Stimulated activated CD4-positive, alpha-beta T cell treated with anti-CD3 and anti-CD28 coated beads, Interleukin-12 subunit alpha, Interleukin-12 subunit beta, amount 100 ng/mL, for 48 hours (primary cell): ENCODE measurements at places on chromosomes 4 and X.

- DNase-seq, result no peak
These were observed 171.7 kb upstream of the SLC4A4 start for GRCh38 chr4:71167083-71167482.

DNA sequence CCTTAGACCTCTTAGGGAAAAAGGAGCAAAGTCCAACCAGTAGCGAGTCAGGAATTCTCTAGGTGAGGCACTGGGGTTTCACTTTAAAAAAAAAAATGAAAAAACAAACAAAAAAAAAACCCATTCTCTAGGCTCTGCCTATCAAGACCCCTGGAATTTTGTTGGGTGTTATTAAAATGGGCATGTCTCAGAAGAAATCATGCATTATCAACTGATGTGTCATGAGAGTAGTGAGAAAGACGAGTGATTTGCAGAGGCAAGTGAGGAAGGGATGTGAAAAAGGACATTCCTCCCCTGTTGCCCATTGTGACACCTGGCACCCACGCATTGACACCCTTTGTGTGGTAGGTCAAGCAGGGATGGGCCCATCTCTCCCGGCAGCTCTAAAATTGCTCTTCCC lies 78.9 kb downstream of the AASDH start:
- DNase-seq, result no peak

GRCh38 chr4:185479507-185479971 lies 8.0 kb upstream of the CCDC110 start:
- DNase-seq, result no peak

DNA sequence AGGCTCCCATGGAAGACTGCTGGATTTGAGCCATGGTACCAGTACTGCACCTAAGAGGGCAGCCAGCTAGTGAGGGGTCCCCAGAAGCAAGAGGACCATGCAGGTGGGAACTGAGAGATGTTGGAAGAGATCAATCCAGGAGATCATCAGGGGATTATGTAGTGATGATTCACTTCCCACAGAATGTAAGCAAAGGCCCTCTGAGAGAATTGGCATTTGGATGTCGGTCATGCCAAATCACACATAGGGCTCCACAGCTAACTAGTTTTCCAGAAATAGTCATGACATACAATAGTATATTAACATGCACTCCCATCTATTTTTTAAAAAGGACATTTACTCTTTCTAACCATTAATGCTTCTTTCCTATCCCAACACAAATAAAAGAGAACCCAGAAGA lies 112.5 kb downstream of the RASGEF1B start:
- DNase-seq, result no peak

- no peak for DNase-seq
These were observed 42.9 kb downstream of the SCD5 start for GRCh38 chr4:82755650-82756049.

DNA sequence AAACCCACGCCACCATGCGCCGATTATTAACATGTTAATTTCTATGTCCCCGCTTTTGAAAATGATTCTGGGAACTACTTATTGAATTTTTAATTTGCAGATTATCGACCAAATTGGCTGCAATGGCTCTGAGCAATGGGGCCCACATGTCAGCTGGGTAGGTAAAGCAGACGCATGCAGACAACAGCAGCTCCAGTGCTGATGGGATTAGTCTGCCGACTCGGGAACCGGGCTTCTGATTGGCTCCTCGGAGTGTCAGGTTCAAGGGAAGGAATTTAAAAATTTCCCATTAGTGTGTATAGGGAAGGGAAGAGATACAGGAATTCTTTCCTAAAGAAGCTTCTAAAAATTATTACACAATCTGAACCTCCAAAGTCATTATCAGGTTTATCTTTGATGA lies 77.4 kb upstream of the PPARGC1A start:
- DNase-seq, result no peak

GRCh38 chr4:80006935-80007744 lies 65.9 kb downstream of the ANTXR2 start:
- DNase-seq, result no peak

- no peak for DNase-seq
These were observed 239.7 kb downstream of the QDPR start for GRCh38 chr4:17272154-17272553.

GRCh38 chr4:138399081-138399480 lies 156.9 kb upstream of the SLC7A11 start:
- no peak for DNase-seq

DNA sequence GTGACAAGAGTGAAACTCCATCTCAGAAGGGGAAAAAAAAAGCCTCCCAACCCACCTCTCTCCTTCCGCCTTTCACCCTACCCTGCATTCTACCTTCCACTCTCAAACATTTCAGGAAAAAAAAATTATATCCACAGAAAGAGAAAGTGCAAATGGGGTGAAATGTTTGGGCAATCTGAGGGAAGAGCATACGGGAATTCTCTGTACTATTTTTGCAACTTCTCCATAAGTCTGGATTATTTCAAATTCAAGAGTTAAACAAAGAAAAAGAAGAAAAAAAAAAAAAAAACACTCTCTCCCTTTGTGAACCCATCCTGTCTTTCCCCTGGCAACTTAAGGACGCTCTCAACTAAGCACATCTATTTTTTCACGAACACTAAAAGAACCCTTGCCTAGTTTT lies 41.3 kb downstream of the AFAP1 start:
- DNase-seq, result no peak

- DNase-seq, result peak; percentile 14
These were observed 184.4 kb upstream of the CASK start for GRCh38 chrX:42107495-42108488.

GRCh38 chrX:78124307-78124706 lies 15.1 kb downstream of the TAF9B start:
- no peak for DNase-seq

GRCh38 chrX:38513112-38513742 lies 48.1 kb upstream of the TSPAN7 start:
- no peak for DNase-seq

- DNase-seq, result no peak
These were observed 99.8 kb downstream of the AFAP1 start for GRCh38 chr4:7839856-7840255.

GRCh38 chr4:165635381-165635780 lies 237.7 kb upstream of the TLL1 start:
- no peak for DNase-seq

DNA sequence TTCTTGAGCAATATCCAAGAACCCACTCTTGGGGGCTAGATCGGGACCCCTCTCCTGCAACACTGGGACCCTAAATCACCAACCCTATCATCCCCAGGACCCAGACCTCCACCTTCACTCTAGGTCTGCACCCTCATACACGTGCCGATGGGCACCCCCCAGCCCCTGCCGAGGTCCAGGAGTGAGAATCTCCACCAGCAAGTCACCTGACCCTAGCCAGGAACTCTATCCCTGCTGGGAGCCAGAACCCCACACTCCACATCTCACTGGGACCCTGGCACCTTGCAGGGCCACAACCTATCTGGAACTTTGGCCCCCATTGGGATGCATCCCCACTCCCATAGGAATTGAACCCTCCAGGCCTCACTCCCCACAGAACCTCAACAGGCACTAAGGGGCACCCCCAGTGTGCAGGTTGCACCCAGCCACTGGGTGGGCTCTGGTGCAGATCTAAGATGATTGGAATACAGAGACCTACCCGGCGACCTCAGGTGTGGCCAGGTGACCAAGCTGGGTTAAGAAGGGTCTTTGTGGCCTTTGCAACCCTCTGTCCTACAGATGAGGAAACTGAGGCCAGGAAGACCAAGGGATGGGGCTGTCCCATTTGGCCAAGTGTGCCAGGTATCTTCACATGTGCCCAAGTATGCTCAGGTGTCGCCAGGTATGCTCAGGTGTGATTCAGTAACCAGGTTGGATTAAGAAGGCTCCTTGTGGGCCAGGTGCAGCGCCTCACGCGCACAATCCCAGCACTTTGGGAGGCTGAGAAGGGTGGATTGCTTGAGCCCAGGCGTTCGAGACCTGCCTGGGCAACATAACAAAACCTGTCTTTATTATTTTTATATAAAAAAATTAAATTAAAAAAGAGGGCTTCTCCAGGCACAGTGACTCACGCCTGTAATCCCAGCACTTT lies 3.1 kb upstream of the DHRSX start:
- no peak for DNase-seq

GRCh38 chr4:7929118-7929951 lies 10.3 kb downstream of the AFAP1 start:
- no peak for DNase-seq

DNA sequence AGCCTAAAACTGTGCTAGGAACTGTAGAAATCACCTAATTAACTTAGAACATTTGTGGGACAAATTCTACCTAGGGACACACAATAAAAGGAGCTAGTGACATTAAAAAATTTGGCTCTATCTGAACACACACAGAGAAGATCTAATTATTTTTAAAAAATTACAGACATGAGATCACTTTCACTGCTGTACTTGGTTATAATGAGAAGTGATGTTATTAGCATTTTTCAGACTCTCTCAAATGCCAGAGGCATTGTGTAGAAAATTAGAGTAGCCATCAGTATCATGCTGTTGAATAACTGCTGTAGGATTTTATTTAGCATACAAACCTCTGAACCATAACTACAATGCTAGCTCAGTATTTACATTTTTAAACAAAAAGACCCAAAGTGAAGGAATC lies 109.1 kb upstream of the ANK2 start:
- no peak for DNase-seq

- DNase-seq, result no peak
These were observed 24.5 kb upstream of the TAPT1 start for GRCh38 chr4:16250661-16251365.

DNA sequence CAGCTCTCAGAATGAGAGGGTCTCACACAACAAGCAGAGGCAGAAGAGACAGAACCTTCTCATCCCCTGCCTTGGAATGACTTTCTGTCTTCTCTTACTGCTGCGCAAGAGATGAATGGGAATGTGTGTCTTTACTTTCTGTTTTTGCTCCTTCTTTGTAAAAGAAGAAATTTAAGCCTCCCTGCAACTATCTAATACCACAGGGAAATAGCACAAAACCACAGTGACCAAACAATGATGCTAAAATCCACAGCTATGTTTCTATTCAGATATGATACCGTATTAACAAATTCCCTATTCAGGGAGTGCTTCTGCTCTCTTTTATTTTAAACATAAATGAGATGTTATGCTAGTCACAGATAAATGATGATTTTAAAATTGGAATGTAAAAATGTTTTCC lies 173.8 kb upstream of the RAI2 start:
- no peak for DNase-seq

- no peak for DNase-seq
These were observed 55.3 kb downstream of the ARHGAP10 start for GRCh38 chr4:147787204-147787603.
